ENCODE measurements at places on chromosomes 5 and 9.

DNA sequence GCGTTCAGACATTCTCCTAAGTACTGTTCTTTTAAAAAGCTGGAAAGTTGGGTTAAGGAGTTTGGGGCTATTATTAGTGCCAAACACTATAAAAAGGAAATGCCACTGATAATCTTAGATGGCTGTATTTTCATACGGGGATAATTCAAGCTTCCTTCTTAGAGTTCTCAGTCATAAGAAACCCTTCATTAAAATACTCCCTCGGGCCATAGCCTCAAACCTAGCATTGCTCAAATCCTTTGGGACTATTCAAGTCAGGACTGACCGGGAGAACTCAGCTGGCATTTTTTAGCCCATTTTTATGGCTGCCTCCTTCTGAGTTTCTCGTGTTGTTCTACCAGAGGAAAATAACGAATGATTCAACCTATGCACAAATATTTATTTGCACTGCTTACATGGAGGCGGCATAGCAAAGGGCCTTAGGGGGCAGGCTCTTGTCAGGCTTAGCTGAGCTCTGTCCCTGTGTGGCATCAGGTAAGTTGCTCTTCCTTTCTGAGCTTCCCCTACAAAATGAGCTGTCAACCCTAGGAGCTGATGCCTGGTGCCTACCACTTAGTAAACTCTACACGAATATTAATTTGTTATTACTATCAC, 33.5 kb upstream of the ADAM19 start:
- DNase-seq = no peak

DNA sequence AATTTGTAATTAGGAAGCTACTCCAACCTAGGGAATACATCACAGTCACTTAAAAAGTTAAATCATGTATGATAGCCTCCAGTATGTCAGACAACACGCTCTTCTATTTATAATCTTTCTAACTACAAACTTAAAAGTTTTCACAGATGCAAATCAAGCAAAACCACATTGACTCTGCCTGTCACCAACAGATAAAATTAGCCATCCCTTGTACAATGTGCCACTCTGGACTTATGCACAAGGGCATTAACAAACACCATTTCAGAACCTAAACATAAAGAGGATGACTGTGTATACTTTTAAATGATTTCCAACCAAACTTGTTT, 14.7 kb downstream of the ERP44 start:
- DNase-seq = no peak

DNA sequence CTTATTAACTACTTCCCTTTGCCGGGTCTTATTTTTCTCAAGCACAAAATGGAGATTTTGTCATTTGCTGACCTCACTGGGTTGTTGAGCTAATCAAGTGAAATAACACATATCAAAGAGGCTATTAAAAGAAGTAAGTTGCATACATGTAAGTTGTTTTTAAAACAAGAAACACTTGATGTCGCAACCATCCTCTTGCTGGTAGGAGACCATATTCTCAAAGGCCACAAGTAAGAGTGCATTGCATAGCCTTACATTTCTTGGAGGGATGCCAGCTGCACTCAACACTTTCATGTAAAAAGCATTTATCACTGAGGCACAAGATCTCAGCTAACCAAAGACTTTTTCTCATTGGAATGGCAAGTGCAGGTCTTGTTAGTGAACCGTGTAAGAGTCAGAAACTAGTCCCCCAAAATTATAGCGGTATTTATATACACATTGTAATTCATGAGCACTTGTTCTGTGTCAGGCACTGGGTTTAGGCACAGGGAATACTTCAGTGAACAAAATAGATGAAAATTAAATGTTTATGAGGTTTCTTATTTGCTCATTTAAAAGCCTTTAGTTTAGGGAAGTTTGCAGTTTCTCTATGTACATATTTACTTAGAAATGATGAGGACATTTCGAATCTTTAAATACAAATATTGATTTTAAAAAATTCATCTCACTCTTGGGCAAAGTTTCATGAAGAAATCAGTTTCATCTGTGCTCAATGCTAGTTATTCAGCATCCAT, 72.0 kb downstream of the ZFAND5 start:
- DNase-seq = no peak

DNA sequence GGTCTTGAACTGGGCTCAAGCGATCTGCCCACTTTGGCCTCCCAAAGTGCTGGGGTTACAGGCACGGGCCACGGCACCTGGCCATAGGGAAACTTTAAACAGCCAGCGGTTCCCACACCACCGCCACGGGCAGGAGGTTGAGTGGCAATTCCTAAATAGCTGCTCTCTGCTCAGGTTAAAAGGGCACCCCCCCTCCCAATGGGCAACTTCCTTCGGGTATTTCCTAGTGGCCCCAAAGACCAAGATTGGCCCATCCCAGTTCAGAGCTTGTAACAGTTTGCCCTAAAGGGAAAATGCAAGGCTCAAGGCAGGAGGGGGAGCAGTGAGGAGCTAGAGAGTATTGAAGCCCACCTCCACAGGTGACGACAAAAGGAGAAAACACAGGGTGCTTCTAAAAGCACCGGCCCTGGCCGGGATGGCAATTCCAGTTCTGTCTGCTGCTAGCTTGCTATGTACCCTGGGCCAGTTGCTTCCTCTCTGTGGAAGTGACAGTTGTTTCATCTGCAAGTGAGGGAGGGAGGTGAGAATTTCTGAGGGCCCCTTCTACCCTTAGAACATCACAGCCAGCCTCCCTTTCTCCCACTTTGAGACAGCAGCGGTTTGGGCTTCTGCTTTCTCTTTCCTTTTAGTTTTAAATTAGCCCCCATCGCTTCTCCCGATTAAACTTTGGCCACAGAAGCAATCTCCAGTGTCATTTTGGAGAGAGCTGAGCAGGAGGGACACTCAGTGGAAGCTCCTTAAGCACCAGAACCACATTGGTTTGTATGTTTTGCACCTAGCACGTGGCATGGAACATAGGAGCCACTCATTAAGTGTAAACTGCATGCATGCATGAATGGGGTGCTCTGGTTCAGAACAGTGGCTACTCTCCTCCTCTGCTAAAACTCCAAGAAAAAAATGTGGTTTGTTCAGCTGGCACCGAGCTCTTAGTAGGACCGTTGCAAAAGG, 17.3 kb upstream of the TNIP1 start:
- no peak for DNase-seq

DNA sequence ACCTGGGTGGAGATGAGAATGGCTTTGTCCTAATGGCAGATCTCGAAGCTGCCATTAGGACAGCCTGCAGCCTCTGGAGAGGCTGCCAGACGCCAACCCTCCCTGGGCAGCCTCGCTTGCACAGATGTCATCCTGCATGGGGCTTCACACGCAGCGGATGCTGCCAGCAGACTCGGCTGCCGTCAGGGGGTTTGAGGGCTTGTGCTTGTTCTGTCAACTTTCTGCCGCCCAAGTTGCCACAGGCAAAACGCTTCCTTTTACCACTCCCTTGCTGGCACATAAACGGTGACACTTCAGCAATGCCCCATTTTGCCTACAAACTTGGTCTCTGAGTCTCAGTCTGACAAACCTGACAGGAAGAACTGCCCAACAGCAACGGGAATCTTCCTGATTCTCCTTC, 24.7 kb downstream of the DAP start:
- no peak for DNase-seq

DNA sequence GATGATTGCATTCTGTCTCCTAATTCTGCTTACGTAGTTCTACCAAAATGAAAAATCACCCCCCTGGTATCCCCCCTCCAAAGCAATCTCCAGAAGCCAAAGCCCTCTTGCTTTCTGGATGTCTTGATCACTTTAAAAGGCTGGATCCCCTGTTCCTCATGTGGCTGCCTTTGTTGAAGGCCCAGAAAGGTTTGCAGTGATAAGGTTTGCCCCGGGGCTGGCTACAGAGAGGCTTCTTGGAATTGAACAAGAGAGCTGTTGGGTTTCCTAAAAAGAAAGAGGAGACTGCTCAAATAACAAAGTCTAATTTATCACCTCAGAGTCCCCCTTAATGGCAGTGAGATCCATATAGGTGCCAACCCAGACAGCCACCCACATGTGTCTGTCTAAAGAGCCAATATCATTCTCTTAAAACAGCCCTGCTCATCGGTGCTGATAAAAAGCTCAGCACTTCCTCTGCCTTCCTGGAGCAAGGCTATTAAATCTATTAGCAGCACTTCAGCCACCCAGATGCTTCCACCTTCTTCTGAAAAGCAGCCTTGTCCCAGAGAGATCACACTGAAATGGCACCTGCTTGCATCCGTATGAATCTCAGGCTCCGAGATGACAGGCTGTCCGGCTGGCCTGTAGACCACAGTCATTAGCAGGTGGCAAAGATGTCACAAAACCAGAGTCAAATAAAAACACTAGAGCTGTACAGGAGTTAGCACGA, 70.9 kb downstream of the TEX10 start:
- no peak for DNase-seq

DNA sequence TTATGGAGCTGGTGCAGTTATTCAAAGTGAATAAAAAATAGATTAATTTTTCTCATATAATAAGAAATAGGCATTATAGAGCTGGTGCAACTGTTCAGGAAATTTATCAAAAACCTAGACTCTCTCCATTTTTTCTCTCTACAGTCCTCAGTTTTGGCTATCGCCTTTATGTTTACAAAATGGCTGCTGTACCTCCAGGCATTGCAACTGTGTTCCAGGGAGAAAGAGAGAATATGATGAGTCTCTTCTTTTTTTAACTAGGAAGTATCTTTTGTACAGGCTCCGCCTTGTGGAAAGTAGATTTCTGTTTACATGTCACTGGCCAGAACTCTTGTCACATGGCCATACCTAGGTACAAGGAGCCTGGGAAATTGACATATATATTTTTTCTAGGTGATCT, 3.1 kb upstream of the TGFBR1 start:
- no peak for DNase-seq

GRCh38 chr5:81708889-81709288, 42.0 kb downstream of the SSBP2 start:
- no peak for DNase-seq

DNA sequence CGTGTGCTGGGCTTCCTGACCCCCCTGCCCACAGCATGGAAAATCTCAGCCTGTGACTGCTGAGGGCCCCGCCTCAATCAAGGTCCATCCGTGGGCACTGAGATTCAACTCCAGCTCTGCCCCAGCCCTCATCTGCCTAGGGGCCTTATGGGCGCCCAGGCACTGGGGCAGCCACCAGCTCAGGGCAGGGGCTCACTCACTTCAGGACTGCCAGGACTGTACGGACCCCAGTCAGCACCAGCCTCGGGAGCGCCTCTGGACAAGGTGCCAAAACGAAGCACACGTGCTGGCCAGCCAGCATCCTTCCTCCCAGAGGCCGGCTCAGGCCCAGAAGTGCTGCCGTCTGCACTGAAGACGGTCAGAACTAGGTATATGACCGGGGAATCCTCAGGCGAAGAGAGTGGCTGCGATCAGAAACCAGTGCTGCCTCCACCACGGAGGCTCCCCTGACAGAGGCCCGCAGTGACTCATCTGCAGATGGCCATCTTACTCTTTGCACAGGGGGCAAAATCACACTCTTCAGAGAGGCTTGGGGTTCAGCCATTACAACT, 19.6 kb downstream of the CLPTM1L start:
- no peak for DNase-seq

GRCh38 chr9:20054734-20055133, 265.9 kb upstream of the SLC24A2 start:
- DNase-seq = no peak

GRCh38 chr5:7897014-7897600, 28.2 kb downstream of the MTRR start:
- no peak for DNase-seq

GRCh38 chr9:98331536-98332259, 76.2 kb upstream of the TBC1D2 start:
- DNase-seq = no peak

GRCh38 chr5:170504616-170505266, 921 bp downstream of the KCNIP1 start:
- DNase-seq = no peak

- no peak for DNase-seq
Observed at GRCh38 chr5:38651806-38652205, 95.4 kb upstream of the LIFR start.

- no peak for DNase-seq
Observed at GRCh38 chr5:128441941-128442350, 96.1 kb downstream of the FBN2 start.

GRCh38 chr9:106769331-106769730, 93.6 kb upstream of the ZNF462 start:
- DNase-seq = no peak

DNA sequence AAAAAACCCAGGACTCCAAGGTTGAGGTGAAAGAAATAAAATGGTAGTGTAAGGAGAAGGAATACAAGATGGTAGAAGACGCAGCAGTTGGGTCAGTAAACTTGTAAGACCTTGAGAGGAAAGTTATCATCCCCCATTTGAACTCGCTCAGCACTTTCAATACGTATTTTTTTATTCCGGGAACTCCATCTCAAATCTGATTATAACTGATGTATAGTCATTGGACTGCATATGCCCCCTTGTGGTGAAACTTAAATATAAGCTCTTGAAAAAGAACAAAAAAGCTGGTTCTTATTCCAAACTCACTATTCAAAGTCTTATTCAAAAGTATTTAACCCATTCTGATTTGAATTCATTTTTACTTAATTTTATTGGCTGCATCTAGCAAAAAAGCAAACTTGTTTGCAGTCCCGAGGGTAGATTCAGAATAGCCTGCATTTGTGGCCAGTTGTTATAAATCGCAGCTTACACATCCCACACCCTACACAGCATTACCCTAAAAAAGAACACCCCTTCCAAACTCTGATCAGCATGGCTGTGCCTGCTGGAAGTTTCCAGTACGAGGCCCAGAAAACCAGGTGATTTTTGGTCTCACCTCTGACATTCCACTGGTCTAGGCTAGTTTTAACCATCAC, 118.0 kb downstream of the ESM1 start:
- DNase-seq = no peak

GRCh38 chr5:123286891-123287290, 136.3 kb downstream of the CEP120 start:
- DNase-seq = no peak

GRCh38 chr9:72467766-72468738, 53.4 kb upstream of the TMC1 start:
- DNase-seq = no peak

DNA sequence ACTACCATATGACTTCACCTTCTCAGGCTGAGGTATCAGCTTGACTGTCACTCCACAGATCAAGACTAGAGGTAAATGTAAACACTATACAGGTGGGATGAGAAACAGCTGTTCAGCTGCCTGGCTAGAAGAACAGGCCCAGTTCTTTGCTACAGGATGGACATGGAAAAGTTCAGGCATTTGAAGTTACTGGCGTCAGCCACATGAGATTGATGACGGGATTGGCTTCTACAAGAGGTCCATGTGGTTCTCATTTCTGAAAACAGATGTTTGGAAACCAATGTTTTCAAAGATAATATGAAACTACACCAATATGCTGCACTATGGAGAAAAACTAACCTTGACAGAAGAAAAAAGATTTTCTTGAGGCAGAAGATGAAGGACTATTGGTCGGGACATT, 324.1 kb downstream of the CDH10 start:
- DNase-seq = no peak

- no peak for DNase-seq
Observed at GRCh38 chr5:40630126-40630525, 49.6 kb upstream of the PTGER4 start.

- DNase-seq = no peak
Observed at GRCh38 chr9:34547960-34548611, 25.3 kb upstream of the ENHO start.

GRCh38 chr9:115386963-115387770, 269.2 kb upstream of the TNC start:
- DNase-seq = no peak
